ENCODE measurements at places on chromosomes 5 and 9. TPM values are rescaled to one million over a fixed set of nuclear protein-coding genes. Genes with fewer than 3 reads are reported as not detected.

IFNA21 gene
- total RNA-seq = not detected

DNA sequence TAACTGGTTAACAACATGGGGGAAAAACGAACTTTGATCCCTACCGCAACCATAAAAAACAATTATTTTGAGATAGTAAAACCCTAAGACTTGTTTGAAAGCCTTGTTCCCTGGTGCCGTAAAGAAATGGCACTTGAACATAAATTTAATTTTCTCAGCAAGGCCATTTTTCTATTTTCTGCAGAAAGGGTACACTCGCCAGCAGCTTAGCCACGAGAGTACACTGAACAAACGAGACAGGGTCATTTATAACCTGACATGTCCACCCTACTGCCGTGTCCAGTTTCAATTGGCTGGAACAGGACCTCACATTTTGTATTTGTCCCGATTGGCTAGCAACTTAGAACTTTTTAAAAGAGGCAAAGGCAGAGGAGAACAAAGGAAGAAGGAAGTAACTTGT is 26.8 kb downstream of the FBXW11 start:
- no peak for DNase-seq

GRCh38 chr9:125472562-125472925 is 210.9 kb downstream of the GAPVD1 start:
- no peak for DNase-seq

- DNase-seq = peak; percentile 71
These were observed 9.1 kb downstream of the PTCH1 start for GRCh38 chr9:95507464-95508241.

PCDHGB2 gene
- 1.3 TPM for total RNA-seq
